Stimulated activated CD4-positive, alpha-beta T cell treated with anti-CD3 and anti-CD28 coated beads, Interleukin-2, amount 100 ng/mL, for 48 hours (primary cell): ENCODE measurements at places on chromosomes 12 and 14.
A peak's percentile ranks its signal among the peaks of the same experiment; 100 is the strongest.

DNA sequence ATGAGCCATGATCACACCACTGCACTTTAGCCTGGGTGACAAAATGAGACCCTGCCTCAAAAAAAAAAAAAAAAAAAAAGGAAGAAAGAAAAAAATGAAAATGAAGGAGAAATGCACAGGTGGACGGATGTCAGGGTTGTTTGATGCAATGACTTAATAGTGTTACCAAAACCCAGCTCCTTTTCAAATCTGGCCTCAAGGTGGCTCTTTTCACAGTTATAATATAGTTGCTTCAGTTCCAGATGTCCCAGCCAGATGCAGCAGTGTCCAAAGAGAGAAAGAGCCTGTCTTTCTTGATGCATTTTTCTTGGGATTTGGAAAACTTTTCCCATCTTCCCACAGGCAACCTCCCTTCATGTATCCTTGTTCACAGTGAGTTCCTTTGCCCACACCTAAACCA, 36.5 kb downstream of the KCNMB4 start:
- DNase-seq: no peak

DNA sequence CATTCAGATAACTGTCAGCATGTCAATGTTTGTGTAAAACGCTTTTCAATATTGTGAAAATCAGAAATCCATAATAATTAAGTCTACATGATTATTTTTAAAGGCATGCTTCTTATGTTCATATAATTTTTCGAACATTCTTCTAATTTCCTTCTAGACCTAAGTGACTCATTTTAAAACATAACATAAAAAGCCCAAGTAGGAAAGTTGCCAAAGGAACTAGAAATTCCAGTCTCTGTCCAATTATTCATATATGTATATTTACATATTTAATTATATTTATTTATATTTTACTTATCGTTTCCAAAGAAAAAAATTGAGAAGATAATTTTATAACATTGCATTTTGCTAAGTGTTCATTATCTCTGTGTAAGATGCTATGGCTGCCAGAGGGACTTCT, 110.4 kb downstream of the TMTC1 start:
- no peak for DNase-seq

DNA sequence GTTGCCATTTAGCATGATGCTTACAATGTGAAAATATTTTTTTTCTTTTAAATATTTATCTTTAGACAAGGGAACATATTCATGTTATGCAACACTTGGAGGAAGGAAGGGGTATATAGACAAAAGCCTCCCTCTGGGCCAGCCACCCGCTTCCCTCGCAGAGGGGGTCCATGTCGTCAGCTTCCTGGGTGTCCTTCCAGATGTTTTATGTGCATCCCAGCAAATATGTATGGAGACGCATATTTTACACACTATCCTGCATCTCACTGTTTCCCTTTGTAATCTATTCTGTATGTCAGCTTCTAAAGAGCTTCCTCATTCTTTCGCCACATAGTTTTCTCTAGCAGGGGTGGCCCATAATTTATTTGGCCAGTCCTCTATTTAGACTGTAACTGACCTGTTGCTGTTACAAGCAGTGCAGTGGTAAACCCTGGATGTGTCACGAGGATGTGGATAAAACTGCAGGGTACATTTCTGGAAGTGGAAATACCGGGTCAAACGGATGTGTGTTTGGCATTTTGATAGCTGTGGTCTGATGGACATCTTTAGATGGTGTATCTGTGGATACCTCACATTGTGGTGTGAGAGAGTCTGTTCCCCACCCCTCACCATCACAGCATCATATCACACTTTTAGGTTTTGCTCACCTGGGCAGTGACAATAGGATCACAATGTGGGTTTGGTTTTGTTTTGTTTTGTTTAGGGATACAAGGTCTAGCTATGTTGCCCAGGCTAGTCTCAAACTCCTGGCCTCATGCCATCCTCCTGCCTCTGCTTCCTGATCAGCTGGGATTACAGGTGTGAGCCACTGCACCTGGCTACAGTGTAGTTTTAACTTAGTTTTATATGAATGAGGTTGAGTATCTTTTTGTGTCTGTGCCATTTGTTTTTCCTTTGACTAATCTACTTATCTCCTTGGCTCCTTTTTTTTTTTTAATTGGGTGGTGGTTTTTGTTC, 31.6 kb downstream of the FAM222A start:
- no peak for DNase-seq

GRCh38 chr12:2395354-2395977, 342.7 kb downstream of the CACNA1C start:
- peak; percentile 42 for DNase-seq

DNA sequence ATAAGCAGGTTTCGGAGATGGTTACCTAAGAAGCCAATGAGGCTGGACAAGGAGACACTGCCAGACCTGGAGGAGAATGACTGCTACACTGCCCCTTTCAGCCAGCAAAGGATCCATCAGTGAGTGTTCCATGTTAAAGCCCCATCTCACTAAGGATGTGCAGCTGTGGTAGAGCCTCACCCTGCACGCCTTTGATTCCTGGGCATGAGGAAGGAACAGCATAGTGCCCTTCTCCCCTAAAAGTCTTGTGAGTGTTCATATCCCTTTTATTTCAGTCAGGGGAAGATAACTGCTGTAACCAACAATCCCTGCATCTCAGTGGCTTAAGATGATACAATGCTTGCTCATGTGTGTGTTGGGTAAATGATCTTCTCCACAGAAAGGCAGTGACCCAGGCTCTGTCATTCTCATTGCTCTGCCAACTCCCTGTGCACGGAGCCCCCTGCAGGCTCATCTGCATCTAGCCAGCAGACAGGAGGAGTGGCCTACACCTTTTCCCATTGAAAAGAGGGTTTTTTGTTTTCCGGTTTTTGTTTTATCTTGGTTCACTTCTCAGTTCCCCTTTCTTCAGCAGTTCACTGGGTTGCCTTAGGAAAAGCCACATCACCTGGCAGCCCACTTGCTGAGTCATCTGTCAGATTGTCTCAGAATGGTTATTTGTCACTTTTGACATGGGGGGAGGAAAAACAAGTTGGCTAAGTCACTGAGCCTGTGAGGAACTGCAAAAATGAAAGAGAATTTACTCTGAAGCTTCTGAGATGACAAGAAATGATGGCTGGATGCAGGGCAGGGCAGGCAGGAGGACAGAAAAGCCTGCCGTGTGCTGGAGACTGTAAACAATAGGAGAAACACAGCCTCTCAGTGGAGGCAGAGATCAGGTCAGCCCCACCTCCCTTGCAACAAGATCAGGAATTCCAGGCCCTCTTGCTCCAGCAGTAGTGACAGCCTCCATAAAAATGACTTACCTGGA, 193.3 kb downstream of the ANO4 start:
- DNase-seq: no peak

DNA sequence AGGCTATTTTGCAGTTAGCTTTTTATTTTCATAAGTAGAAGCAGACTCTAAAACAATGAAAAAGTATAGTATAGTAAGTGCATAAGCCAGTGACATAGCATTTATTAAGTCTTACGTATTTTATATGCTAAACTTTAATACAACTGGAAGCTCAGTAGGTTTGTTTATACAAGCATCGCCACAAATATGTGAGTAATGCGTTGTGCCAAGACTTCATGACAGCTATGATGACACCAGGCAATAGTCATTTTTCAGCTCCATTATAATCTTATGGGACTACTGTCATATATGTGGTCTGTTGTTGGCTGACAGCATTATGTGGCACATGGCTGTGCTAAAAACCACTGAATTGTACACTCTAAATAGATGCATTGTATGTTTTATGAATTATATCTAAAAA, 40.3 kb downstream of the SLC38A2 start:
- no peak for DNase-seq

DNA sequence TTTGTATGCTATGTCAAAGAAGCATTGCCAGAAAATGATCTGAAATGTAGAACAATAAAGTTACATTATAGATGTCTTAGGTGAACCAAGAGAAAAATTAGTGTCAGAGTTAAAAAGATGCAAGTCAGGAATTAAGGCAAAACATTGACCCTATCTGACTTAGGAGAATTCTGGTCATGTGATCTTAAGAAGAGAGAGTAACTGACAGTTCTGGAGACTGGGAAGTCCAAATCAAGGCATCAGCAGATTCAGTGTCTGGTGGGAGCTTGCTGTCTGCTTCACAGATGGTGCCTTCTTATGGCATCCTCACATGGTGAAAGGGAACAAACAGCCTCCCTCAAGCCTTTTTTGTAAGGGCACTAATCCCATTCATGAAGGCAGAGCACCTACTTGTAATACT, 42.8 kb downstream of the BICD1 start:
- no peak for DNase-seq

GRCh38 chr12:121144416-121144914, 11.8 kb downstream of the P2RX7 start:
- DNase-seq: no peak

- no peak for DNase-seq
Measured at GRCh38 chr12:95554532-95555071, 3.3 kb upstream of the USP44 start.

GRCh38 chr12:131831635-131832041, 3.4 kb downstream of the MMP17 start:
- no peak for DNase-seq

GRCh38 chr12:19200261-19200660, 70.7 kb downstream of the PLEKHA5 start:
- DNase-seq: no peak

GRCh38 chr12:64029013-64029857, 184.7 kb downstream of the SRGAP1 start:
- DNase-seq: no peak

DNA sequence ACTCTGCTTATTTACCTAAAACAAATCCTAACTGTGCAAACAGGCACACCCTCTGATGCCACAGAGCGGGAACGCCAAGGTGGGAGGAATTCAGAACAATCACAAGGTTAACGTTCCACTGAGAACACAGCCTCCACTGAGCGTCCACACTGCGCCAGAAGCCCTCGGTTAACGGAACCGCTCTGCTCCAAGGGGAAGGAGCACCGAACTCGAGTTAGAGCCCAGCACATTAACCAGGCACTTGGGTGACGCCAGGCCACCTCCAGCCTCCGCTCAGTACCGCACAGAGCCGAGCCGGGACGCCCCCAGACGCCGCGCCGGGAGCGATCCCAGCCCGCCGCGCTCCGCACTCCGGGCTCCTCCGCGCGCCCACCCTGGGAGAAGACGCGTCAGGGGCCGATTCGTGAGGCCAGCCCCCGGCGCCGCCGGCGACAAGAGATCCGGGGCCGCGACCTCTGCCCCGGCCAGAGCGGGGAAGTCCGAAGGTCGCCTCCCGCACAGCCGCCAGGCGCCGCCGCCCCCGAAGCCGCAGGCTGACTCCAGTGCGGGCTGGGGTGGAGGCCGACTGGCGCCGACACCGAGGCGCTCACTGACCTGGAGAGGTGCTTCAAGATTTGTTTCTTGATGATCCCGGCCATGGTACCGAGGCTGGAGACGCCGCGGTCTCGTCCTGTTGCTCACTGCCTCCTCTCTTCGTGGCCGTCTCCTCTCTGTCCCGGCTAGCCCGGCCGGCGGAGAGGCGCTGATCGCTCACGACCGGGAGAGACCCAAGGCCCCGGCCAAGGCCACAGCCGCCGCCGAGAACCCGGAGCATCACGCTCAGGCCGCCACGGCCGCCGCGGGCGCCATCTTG, 450 bp downstream of the BLTP3B start:
- DNase-seq: peak; percentile 39

DNA sequence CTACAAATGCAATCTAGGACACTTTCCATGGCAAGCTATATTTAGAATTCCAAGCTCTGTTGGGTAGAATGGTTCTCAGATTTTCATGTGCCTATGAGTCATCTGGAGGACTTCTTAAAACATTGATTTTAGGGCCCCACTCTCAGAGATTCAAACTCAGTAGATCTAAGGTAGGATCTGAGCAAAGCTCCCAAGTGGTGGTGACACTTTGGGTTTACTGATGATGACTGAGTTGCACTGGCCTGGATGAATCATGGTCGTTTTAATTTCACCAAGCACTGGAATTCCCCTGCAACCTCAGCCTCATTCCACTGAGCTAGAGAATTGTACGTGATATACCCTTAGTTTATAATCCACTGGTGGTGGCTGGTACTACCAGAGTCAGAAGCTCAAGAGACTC, 86.5 kb downstream of the PPM1H start:
- no peak for DNase-seq

GRCh38 chr14:45136399-45136798, 669 bp downstream of the FANCM start:
- DNase-seq: no peak

DNA sequence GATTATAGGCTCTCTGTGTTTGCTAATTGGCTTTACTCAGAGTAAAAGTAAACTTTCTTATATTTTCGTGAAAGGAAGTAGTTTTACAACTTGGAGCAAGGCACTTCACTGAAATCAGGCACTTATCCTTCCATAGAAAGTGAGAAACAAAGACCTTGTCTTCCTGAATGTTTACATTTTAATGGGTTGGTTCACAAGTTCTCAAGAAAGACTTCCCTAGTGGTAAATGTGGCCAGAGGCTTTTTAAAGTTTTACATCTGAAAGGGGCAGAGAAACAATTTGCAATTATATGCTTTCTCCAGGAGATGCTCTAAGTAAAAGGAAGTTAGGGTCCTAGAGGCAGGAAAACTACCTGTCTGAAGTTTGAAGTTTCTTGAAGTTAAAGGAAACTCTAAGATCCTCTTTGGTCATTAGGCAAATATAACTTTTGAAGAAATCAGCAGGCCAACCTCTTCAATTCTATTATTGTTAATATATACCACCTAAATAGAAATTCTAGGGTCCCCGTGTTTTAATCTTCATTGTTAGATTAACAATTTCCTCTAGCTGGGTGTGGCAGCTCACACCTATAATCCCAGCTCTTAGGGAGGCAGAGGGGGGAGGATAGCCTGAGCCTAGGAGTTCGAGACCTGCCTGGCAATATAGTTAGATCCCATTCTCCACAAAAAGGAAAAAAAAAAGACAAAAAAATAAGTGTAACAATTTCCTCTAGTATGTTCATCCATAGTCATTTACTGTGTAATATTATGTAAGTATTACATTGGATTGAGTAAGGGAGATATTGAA, 644.9 kb upstream of the FOXG1 start:
- no peak for DNase-seq

GRCh38 chr14:92785667-92786426, 8.3 kb upstream of the GOLGA5 start:
- no peak for DNase-seq
